SK-MEL-5 (cell line): ENCODE measurements at places on chromosomes 7 and 10.

GRCh38 chr7:23191022-23191421 is 9.2 kb downstream of the NUP42 start:
- DNase-seq = peak; percentile 79

DNA sequence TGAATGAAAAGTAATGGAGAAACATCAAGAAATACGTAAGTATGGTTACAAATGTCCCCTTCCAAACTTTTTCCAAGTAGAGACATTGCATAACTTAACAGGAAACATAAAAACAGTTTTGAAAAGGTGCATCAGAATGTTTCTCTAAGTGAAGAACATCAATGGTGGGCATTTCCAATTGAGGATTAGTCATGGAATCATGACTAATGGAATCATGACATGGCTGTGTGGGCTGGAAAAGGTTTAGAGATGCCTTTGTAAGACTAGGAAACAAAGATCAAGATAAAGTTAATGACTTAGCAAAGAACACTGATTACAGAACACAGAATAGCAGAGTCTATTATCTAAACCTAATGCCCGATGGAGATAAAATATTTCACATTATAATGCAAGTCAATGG is 272.0 kb downstream of the HPSE2 start:
- DNase-seq = no peak

DNA sequence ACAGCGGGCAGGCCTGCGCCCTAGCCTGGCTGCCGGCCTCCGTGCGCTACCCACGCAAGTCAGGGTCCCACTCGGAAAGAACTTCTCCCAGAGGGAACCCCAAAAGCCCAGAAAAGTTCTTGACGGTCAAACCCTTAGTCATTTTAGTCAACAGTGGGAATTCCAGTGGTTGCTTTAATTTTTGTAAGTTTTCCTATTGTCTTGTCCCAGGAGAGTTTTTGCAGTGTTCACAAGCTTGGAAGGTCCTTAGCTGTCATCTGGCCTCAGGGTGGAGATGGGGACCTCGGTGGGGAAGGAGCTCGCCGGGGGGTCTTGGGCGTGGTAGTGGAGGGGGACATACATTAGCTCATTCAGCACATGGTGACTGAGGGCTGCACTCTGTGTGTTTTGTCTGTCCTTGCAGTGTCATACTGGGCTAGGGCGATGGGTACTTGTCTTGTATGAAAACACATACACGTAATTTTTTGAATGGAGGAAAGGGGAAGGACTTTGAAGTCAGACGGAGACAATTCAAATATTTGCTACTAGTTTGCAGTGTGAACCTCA is 736 bp downstream of the MINDY4 start:
- DNase-seq = no peak

DNA sequence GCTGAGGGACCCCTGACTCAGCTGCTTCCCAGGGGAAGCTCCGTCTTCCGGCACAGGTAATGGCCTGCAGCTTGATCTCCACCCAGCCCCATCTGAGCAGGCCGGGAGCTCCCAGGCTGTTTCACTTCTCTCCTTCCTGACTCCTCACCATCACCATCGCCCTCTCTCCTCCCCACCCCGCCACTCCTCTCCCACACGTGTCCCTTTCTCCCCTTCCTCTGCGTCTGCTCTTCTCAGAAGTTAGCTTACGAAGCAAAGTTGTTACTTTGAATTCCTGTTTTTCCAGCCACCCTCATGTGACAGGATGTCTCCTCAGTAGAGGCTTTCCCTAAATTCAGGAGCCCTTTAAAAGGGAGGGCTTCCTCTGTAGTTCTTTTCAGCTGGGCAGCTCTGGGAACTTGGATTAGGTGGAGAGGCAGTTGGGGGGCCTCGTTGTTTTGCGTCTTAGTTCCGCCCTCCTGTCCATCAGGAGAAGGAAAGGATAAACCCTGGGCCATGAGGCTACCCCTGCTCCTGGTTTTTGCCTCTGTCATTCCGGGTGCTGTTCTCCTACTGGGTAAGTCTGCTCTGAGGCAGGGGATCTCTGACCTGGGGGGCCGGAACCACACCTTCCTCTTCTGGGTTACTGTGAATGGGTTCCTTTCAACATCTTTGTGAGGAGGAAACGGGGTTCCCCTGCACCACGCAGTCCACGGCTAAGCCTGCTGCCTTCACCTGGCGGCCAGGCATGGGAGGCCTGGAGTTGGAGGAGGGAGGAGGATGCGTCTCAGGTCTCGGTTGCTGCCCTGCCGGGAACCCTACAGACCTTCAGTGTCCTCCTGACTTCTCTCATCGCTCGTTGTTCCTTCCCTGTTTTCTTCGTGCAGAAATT is at the start of gene MRC1:
TSS of gene MRC1 (plus strand) at position 378 of the 871 bp plus-strand sequence. CDS start at position 496, 118 bp downstream.
- no peak for DNase-seq

GRCh38 chr10:106500925-106501525 is 663.5 kb downstream of the SORCS1 start:
- DNase-seq = no peak

DNA sequence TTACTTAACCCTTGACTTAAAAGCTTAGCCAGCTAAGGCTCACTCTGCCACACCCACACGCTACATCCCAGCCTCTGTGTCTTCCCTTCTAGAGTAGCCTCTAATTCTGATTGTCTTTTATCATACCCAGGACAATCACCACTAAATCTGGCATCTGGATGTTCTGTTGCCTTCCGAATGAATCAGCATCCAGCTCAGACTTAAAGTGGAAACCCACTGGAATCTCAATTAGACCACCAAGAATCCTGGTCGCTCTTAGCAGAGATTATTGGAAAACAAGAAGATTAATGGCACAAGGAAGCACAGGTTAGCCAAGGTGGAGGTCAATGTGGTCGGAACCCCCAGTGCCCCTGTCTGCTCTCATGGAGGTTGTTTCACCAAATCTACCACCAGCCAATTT is 404.2 kb upstream of the FOXK1 start:
- no peak for DNase-seq

DNA sequence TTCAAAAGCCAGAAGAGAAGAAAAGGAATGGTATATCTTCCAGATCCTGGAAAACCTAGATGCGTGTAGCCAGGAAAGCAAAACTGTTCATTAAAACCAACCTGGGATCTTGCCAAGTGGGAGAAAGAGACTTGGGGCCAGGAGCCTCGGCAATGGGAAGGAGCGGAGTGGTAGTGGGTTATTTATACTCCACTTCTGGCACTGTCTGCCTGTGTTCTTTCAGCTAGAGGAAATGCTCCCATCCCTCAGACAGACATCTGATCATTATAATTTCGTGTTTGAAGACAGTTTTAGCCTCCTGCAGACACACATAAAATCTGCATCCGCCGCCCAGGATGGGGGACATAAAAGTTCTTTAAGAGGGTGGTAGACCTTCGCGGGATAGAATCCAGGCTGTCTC is 421.6 kb downstream of the RPS24 start:
- no peak for DNase-seq

- peak; percentile 95 for DNase-seq
These were observed 13.9 kb downstream of the NAPEPLD start for GRCh38 chr7:103134836-103135554.
